Activated T-helper 1 cell treated with anti-CD3 and anti-CD28 coated beads, Interleukin-12 subunit alpha, Interleukin-12 subunit beta, Interleukin-2, Interleukin-4 antibody, amounts not matched to agents 30 ng/mL and 10 ng/mL and 1 ng/mL, durations not matched to agents 14 hours and 24 hours and 36 hours (primary cell): ENCODE measurements at places on chromosomes 5 and 9. TPM values are rescaled to one million over a fixed set of nuclear protein-coding genes. Genes with fewer than 3 reads are reported as not detected.

Gene SLC36A3
- total RNA-seq: not detected in 2 replicates

Gene MARCHF11
- total RNA-seq: not detected in 2 replicates

Gene SLC25A2
- 0.20 and 0.57 TPM in 2 replicates for total RNA-seq

Gene PAEP
- total RNA-seq: not detected in 2 replicates

Gene SPINK6
- not detected in 2 replicates for total RNA-seq

Gene BAAT
- total RNA-seq: 0.08 TPM in 1 of 2 replicates, not detected in the other

Gene IL4
- 56.9 and 57.1 TPM in 2 replicates for total RNA-seq

DNA sequence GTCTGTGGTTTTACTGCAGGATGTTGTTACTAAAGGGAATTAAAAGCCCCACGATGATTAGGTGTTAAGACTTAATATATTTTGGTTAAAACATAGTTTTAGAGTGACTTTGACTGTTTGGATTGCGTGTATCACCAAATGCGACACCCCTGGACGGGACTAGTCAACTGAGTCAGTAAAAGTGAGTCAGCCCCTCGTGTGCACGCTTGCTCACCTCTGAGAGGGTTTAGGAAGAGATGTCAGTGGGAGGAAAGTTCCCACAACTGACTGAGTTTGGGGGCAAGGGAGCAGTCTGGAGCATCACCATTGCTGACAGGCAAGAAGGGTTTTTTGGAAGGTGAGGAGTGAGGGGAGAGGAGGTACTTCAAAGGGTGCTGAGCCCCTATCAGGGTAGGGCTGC, 14.4 kb upstream of the DMRT3 start:
- H3K36me3 ChIP-seq: no peaks in the 10 kb centered on the region
- no peak overlapping the region for H3K27ac ChIP-seq
- DNase-seq: no peak
- peaks cover 50% of the 10 kb centered on the region for H3K27me3 ChIP-seq
- H3K4me1 ChIP-seq: no peaks in the 10 kb centered on the region

- no peaks in the 10 kb centered on the region for H3K27me3 ChIP-seq
- DNase-seq: no peak
- no peak overlapping the region for H3K27ac ChIP-seq
- no peaks in the 10 kb centered on the region for H3K4me1 ChIP-seq
Observed at GRCh38 chr5:41368158-41368557, 142.2 kb downstream of the PLCXD3 start.

GRCh38 chr9:35357826-35358225, 132.1 kb upstream of the RUSC2 start:
- H3K36me3 ChIP-seq: no peaks in the 10 kb centered on the region
- no peak overlapping the region for H3K4me3 ChIP-seq
- H3K27me3 ChIP-seq: peaks cover 4% of the 10 kb centered on the region
- DNase-seq: no peak

- no peak overlapping the region for H3K27ac ChIP-seq
- no peak for DNase-seq
- no peaks in the 10 kb centered on the region for H3K27me3 ChIP-seq
- H3K4me1 ChIP-seq: no peaks in the 10 kb centered on the region
- no peak overlapping the region for H3K4me3 ChIP-seq
Observed at GRCh38 chr5:3393920-3394597, 201.6 kb upstream of the IRX1 start.

DNA sequence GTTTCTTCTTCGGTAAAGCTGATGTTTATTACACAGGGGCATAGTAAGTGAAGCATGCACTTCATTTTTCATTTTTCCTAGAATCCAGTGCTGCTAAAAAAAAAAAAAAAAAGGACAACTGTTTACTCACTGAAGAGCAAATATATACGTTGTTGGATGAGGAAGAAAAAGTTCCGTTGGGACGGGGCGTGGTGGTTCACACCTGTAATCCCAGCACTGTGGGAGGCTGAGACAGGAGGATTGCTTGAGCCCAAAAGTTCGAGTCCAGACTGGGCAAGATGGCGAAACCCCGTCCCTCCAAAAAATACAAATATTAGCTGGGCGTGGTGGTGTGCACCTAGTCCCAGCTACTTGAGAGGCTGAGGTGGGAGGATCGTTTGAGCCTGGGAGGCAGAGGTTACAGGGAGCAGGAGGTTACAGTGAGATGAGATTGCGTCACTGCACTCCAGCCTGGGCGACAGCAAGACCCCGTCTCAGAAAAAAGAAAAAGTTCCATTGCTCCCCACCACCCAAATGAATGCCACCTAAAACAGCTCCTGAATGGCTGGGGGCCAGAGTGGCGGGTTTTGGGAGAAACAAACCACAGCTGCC, 60.1 kb upstream of the GNE start:
- no peaks in the 10 kb centered on the region for H3K27me3 ChIP-seq
- no peak overlapping the region for H3K27ac ChIP-seq
- DNase-seq: no peak
- H3K4me3 ChIP-seq: no peak overlapping the region

- H3K4me1 ChIP-seq: no peaks in the 10 kb centered on the region
- no peak overlapping the region for H3K4me3 ChIP-seq
- no peaks in the 10 kb centered on the region for H3K36me3 ChIP-seq
- H3K27ac ChIP-seq: no peak overlapping the region
- no peaks in the 10 kb centered on the region for H3K27me3 ChIP-seq
Observed at GRCh38 chr9:28464481-28465216, 891.4 kb upstream of the C9orf72 start.

- no peak overlapping the region for H3K4me3 ChIP-seq
- peaks cover 4% of the 10 kb centered on the region for H3K27me3 ChIP-seq
- H3K4me1 ChIP-seq: no peaks in the 10 kb centered on the region
- H3K36me3 ChIP-seq: no peaks in the 10 kb centered on the region
Observed at GRCh38 chr5:122346897-122347581, 35.0 kb downstream of the SNCAIP start.

DNA sequence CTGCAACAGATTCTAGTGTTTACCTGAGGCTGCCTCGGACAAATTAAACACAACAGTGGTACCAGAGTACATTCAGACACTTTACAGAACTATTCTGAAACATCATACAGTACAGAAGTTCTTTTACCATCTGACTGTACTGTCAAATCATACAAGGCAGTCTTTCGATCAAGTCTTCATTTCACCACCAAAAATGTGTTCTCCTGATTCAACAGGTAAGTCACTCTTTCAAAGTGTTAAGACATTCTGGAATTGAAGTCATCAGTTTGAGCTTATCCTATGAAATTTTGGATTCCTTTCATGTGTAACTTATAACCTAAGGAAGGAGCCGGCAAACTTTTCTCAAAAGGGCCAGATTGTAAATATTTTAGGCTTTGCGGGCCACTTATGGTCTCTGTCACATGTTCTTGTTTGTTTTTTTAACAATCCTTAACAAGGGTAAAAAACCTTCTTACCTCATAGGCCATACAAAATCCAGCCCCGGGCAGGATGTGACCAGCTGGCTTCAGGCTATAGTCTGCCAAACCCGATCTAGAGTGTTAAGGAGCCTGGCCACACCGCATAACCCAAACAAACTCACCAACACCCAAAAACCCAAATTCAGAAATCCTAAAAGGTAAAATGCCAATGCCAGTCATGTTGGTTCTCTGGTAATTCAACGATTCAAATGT, 151.6 kb downstream of the DENND1A start:
- peaks cover 3% of the 10 kb centered on the region for H3K27me3 ChIP-seq
- H3K4me1 ChIP-seq: no peaks in the 10 kb centered on the region

DNA sequence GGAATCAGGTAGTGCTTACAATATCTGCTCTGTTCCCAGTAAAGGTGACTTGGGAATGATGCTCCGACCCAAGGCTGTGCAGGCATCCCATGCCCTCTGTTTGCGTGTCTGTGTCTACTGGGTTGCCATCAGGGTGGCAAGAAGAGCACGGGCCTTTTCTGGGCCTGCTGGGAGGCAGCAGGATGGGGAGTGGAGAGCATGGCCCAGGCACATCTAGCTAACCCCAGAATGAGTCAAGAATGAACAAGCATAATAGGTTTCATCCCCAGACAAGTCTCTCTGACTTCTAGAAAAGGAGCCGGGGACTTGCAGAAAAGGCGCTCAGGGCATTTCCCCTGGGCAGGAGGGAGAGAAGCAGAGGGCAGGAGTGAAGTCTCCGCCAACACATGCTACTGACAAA, 260.4 kb downstream of the IRX1 start:
- no peak for DNase-seq
- H3K4me3 ChIP-seq: no peak overlapping the region
- no peaks in the 10 kb centered on the region for H3K27me3 ChIP-seq
- no peaks in the 10 kb centered on the region for H3K4me1 ChIP-seq

DNA sequence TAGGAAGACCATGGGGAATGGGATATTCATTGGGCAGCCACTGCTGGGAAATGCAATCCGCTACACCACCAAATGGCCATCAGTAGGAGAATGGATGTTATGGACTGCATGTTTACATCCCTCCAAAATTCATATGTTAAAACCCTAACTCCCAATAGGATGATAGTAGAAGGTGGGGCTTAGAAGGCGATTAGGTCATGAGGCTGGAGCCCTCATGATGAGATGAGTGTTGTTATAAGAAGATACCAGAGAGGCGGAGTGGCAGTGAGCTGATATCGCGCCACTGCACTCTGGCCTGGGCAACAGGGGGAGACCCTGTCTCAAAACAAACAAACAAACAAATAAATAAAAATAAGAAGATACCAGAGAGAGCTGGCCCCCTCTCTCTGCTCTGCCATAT, 16.1 kb upstream of the GTF3C5 start:
- no peaks in the 10 kb centered on the region for H3K4me1 ChIP-seq
- H3K27ac ChIP-seq: no peak overlapping the region
- H3K4me3 ChIP-seq: no peak overlapping the region
- H3K36me3 ChIP-seq: no peaks in the 10 kb centered on the region

DNA sequence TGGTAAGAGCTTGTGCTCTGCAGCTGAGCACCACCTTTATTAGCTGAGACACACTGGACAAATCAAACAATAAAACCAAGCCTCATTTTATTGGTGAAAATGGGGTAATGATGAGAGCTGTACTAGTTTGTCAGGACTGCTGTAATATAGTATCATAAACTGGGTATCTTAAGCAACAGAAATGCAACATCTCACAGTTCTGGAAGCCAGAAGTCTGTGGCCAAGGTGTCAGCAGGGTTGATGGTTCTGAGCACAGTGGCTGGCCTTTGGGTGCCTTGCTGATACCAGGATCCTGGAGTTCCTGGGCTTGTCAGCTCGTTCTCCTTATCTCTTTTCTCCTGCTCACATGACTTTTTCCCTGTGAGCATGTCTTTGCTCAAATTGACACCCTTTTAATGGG, 513.1 kb downstream of the IRX1 start:
- no peak overlapping the region for H3K4me3 ChIP-seq
- no peak overlapping the region for H3K27ac ChIP-seq
- H3K4me1 ChIP-seq: no peaks in the 10 kb centered on the region
- DNase-seq: no peak

GRCh38 chr9:138031186-138031585, 153.6 kb downstream of the CACNA1B start:
- no peaks in the 10 kb centered on the region for H3K36me3 ChIP-seq
- no peak overlapping the region for H3K4me3 ChIP-seq
- no peaks in the 10 kb centered on the region for H3K4me1 ChIP-seq
- H3K27ac ChIP-seq: no peak overlapping the region
